ENCODE measurements at places on chromosomes 4 and X.

GRCh38 chrX:43745938-43746721 is 90.0 kb downstream of the MAOA start:
- no peak for DNase-seq

GRCh38 chrX:39900777-39901170 is 197.0 kb downstream of the BCOR start:
- no peak for DNase-seq

DNA sequence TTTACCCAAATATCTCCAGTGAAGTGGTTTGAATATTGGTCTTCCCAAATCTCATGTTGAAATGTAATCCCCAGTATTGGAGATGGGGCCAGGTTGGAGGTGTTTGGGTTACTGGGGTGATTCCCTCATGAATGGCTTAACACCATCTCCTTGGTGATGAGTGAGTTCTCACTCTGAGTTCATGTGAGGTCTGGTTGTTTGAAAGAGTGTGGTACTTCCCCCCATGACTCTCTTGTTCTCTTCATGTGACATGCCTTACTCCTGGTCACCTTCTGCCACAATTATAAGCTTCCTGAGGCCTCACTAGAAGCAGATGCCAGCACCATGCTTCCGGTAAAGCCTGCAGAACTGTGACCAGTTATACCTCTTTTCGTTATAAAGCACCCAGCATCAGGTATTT is 32.9 kb upstream of the OTUD4 start:
- DNase-seq, result no peak

DNA sequence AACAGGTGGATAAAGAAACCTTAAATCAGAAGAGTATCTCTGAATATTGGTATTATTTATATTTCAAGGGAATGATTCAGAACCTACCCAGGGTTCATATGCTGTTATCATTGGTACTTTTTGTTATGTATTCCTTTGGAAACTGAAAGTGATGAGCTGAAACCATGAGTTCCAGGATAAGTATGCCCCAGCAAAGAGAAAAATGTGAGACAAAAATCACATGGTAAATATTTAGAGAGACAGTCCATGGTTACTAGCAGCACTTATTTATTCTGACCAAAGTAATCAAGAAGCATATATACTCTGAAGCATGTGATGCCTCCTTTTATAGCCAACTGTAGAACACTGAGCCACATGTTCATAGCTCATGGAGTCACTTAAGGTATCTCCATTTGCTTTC is 277.7 kb downstream of the ARAP2 start:
- DNase-seq, result no peak

GRCh38 chr4:100722866-100723459 is 205.1 kb upstream of the EMCN start:
- no peak for DNase-seq

- peak; percentile 34 for DNase-seq
These were observed 156.8 kb downstream of the AR start for GRCh38 chrX:67700602-67701001.

DNA sequence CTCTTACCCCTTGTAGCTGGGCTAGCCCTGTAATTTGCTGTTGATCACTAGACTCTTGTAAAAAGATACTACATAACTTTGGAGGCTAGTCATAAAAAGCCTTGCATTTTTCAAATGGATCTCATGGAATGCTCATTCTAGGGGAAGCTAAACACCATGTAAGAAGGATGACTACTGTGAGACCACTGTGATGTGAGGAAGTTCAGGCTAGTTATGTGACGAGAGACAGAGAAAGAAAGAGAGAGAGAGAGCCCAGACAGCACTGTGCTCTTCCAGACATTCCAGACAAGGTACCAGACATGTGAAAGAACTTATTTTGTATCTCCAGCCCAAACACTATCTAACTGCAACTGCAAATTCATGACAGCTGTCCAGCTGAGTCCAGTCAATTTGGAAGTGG is 404.6 kb upstream of the PITX2 start:
- no peak for DNase-seq

DNA sequence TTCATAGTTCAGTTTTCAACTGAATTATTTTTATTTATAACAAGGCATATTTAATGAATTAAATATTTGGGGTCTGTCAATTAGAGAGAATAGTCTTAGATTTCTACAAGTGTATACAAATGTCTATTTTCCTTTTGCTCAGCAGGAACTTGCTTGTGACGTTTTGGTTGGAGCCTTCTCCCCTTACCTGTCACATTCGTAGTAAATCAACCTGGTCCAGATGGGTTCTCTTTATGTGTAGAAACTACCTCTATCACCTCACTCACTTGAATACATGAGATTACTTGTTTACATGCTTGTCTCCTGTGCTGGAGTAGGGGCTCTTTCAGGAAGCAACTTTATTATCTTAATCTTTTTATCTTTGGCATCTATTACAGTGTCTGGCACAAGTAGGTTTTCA is 938.3 kb upstream of the IGFBP7 start:
- DNase-seq, result no peak

DNA sequence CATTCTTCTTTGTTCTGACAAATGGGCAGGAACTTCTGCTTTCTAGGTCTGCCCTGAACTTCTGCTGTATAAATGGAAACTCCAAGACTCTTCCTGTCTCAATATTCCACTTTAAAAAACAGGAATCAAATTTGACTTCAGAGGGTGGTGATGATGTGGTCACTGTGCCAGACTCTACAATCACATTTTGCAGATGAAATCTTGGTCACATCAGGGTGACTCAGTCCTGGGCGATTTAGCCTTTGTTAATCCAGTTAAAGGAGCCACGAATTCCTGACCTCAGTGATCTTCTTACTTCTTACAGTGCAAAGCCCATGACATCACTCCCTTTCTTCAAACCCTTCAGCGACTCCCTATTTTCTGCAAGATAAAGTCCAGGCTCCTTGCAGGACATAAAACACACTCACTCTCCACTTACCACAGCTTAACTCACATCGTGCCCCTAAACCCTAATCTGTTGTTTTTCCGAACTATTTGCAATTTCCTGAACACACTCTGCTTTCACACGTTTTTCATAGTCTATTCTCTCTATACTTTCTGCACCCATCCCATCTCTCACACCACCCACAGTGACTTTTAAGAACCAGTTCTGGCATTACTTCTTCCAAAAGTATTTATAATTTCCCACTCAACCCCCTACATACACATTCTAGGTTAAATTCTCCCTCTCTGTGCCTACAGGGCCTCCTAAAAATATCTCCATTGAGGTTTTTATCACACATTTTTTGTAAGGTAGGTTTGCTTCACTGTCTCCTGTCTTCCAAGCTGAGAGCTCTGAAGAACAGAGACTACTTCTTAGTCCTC is 11.1 kb downstream of the GASK1B start:
- peak; percentile 86 for DNase-seq

- DNase-seq, result no peak
These were observed 20.5 kb downstream of the MGST2 start for GRCh38 chr4:139686130-139686529.

DNA sequence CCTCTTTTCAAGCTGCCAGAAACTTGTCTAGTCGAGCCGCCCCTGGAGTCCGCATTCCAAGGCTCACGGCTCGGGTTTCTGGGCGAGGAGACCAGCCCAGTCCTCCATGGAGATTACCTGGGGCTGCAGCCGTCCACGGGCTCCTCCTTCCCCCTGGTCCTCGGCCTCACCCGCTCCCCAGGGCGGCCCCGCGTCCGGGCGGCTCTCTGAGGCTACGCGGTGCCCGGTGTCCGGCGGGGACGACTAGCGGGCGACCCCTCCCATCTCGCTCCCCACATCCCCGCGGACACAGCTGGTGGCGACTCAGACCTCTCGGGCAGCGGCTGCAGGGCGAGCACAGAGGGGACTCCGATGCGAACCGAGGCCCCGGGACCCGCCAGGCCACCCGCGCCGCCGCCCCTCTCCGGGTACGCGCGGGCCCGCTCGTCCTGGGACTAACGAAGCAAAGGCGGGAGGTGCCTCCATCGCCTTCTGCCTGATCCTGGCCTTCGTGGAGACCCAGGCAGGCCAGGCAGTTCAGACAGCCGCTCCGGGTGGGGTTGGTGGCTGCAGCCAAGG is 159.4 kb downstream of the TRAM1L1 start:
- no peak for DNase-seq

- DNase-seq, result peak; percentile 86
These were observed 54.2 kb downstream of the PLAC1 start for GRCh38 chrX:134603806-134604700.

- no peak for DNase-seq
These were observed 1209.7 kb upstream of the PABPC4L start for GRCh38 chr4:135411251-135411650.
